ENCODE measurements at places on chromosomes 12 and 14. TPM values are rescaled to one million over a fixed set of nuclear protein-coding genes. Genes with fewer than 3 reads are reported as not detected.

The PTPRR gene
- total RNA-seq, result 2.3 TPM

- DNase-seq, result no peak
These were observed 412.3 kb downstream of the RAD51B start for GRCh38 chr14:68231898-68232297.

The HNRNPC gene
- 773 TPM for total RNA-seq

DNA sequence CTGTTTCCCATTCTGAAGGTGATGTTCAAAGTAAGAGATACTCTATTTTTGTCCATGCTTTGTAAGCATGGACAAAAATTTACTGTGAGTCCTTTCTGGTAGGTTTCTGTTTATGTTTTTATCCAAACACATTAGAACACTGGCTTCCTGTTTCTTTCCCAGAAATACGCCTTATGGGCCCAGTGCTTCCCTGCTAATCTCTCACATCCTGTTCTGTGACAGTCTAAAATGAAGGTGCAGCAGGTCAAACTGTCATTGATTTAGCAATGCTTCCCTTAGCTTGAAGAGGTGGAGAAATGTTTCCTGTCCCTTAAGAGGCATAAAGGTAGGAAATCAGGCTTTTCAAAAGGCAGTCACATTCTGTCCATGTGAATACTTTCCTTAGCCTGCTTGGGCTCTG is 305.6 kb downstream of the RPS29 start:
- no peak for DNase-seq

DNA sequence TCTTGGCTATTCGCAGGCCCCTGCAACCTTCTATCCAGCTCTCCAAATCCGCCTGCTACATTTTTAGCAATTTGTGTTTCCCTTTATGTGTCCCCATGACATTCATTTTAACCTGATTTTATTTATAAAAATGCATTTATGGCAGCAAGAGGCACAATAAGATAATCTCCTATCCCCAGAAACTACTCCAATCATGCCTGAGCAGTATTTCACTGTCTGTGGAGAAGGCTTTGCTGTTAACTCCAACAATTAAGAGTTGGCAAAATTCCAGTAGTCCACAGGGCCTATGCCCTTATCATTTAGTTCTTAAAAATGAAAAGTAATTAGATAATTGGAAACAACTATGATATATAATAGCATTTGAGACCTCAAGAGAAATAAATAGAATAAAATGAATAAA is 462.4 kb downstream of the TRHDE start:
- DNase-seq, result no peak

GRCh38 chr12:119385659-119386058 is 51.1 kb downstream of the CCDC60 start:
- no peak for DNase-seq

DNA sequence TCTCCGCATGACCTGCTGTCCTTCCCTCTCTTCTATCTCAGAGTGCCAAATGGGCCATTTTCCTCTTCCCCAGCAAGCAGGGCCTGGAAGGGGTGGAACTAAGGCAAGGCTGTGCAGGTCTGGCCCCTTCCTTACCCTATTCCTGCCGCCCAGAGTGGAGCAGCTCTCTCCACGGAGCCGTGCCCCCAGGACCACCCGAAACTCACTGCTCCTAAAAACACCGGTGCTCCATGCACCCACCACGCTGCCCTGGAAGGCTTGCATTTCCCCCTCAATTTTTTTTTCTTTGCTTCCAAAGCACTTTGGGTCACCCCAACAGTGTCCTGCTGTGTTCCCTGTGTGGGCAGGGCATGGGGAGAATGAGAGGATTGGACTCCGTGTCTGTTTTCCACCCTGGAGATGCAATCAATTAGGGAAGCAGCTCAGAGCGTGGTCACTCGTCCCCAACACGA is 48.5 kb upstream of the MEG3 start:
- no peak for DNase-seq

DNA sequence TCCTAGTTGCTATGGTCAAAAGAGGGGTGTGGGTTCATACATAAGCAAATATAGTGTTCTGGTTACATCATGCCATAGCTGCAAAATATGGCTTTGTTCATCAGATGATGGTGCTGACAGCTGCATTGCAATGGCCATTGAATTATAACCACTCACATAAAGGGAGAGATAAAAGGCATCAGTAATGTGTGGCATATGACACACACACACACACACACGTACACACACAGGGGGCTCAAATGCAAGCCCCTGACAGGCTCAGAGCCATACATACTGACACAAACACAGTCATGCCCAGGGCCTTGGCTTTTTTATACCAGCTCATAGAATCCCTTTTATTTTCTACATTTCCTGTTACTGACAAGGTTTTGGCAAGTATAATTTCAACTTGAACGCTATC is 698.9 kb downstream of the BCL11B start:
- no peak for DNase-seq

- DNase-seq, result peak; percentile 52
These were observed 368.6 kb upstream of the CCDC196 start for GRCh38 chr14:66117600-66117999.

The STXBP6 gene
- 0.38 TPM for total RNA-seq

The LHX5 gene
- total RNA-seq, result 0.50 TPM

The TESPA1 gene
- total RNA-seq, result not detected
